ENCODE measurements at places on chromosomes 7 and 10.

GRCh38 chr10:78718032-78718572 lies 350.7 kb upstream of the ZMIZ1 start:
- DNase-seq, result no peak

GRCh38 chr7:36906448-36906847 lies 182.2 kb upstream of the AOAH start:
- no peak for DNase-seq

DNA sequence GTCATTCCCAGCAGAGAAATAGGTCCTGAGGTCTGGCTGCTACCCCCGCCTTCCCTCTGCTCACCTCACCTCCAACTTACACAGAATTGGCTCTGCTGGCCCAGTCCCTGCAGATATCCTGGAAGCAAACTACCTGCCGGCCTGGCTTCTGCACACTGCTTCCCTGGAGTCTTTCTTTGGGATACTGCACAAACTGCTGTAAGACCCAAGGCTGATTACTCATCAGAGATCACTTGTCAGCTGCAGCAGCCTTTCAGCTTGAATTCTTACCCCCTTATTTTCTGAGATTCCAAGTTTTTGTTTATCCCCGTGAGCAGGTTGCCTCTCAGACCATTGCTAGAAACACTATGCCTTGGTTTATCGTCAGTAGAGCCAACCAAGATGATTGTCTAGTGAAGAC lies 426.4 kb downstream of the PHTF2 start:
- DNase-seq, result no peak

- no peak for DNase-seq
Observed at GRCh38 chr7:134450294-134451000, 8.5 kb downstream of the AKR1B1 start.

DNA sequence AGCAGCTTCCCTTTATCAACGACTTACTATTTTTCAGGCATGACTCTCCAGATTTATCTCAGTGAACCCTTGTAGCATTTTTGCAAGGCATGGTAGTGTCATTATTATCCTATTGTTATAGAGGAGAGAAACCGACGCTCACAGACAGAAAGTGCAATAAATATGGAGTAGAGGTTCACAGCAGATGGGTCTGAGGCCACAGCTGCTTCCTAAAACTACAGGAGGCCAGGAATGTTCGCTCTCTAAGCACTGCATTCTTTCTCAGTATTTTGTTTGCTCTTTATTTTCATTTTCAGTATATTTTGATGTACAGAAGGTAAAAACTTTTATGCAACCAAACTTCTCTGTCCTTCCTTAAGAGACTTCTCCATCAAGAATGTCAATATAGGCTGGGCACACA lies 4.5 kb upstream of the AEBP1 start:
- DNase-seq, result no peak

- DNase-seq, result no peak
Observed at GRCh38 chr10:12019283-12019971, 23.2 kb downstream of the UPF2 start.

- no peak for DNase-seq
Observed at GRCh38 chr10:104608091-104608828, 32.8 kb upstream of the SORCS3 start.

- DNase-seq, result no peak
Observed at GRCh38 chr7:10632712-10633111, 341.0 kb upstream of the PHF14 start.

GRCh38 chr10:122161795-122162194 lies 109.3 kb upstream of the BTBD16 start:
- DNase-seq, result no peak

DNA sequence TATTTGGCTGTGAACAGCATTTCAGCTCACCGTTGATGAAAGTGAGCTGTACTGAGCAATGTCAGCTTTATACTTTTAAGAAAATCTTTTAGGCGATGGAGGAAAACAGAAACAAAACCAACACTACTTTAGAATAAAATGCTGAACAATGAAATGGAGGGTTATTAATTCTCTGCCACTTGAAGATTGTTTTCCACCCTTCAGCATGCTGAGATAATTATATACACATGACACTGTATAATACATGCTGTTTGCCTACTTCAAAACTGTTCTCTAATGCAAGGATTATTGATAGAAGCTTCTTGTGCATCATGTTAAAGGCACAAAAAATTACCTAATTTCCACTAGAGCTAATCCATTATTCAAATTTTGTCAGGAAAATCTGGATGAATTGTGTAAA lies 66.8 kb downstream of the CACNA2D1 start:
- DNase-seq, result no peak

GRCh38 chr7:155252444-155252887 lies 45.2 kb upstream of the INSIG1 start:
- DNase-seq, result no peak

Measured in stimulated activated CD8-positive, alpha-beta memory T cell treated with anti-CD3 and anti-CD28 coated beads, Interleukin-7, amount 100 ng/mL, for 24 hours (primary cell).